ENCODE measurements at places on chromosomes 2 and 18. TPM values are rescaled to one million over a fixed set of nuclear protein-coding genes. Genes with fewer than 3 reads are reported as not detected.

The AGAP1 gene
- total RNA-seq: 9.8 TPM

The C2orf92 gene
- 2.0 TPM for total RNA-seq

The CHMP3 gene
- 87.5 TPM for total RNA-seq

The RAB6C gene
- not detected for total RNA-seq

The NPPC gene
- total RNA-seq: not detected

The APCDD1 gene
- 0.09 TPM for total RNA-seq

The CFAP65 gene
- not detected for total RNA-seq

The TRIM43 gene
- total RNA-seq: not detected
